Right lobe of liver (tissue), 6 donors: ENCODE measurements at places on chromosomes 3 and 15.

DNA sequence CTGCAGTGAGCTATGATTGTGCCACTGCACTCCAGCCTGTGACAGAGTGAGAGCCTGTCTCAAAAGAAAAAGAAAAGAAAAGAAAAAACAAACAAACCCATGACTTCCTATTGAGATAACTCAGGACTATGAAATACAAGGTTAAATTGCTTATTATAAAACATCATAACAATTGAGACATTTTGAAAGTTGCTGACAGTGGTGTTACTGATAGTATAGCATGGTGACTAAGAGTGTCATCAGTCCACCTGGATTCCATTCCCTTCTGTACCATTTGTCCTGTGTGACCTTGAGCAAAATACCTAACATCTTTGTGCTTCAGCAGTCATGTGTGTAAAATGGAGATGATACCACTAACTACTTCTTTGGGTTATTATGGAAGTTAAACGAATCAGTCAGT, 49.1 kb downstream of the ARHGEF26 start:
- no peak for DNase-seq

- DNase-seq: no peak
Measured at GRCh38 chr3:192409201-192409837, 318.0 kb downstream of the FGF12 start.

DNA sequence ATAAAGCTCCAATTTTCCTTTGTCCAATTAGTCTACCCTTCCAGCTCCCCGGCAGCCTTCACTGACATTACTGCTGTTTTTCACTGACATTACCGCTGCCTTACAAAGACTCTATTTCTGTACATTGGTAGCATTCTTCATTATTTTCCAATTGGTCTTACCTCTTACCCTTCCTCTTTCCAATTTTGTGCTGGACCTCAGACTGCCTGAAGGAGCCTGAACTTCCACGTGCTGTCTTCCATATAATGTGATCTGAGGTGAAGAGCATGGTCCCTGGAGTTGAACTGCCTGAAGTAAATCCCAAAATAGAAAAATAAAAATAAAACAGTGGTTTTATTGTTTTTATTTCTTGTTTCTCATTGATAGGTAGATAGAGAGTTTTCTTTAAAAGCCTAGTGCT, 9.2 kb upstream of the TNIK start:
- no peak for DNase-seq

- DNase-seq: no peak
Measured at GRCh38 chr15:96276438-96277210, 53.9 kb upstream of the NR2F2 start.

- DNase-seq: peak; percentile 67
Measured at GRCh38 chr15:68210821-68211655, 5.9 kb upstream of the CALML4 start.

DNA sequence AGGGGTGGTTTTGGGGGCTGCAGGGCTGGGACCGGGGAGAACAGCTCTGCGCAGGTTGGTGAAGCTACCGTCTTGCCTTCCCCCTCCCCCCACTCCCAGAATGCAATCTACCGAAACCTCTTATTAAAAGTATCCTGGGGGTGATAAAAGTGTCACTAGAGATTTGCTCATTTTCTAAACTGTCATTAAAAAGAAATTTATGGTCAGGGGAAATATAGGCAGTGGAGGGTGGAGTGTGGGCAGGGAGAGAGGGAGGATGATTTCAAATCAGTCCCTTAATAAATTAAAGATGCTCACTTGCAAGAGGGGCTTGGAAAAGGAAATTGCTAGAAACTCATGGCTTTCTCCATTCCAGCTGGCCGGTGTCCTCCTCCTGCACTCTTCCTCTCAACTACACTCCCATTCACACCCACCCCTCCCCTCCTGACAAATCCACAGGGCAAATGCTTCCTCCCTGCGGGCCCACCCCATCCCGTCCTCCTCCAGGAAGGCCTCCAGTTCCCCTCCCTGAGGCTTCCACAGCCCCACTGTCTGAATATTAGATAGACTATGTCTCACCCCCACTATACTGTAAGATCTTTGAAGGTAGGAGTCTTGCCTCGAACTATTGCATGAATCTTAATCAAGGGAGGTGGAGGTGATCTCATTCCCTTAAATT, 83.9 kb downstream of the TLE3 start:
- peak; percentile 16 for DNase-seq

DNA sequence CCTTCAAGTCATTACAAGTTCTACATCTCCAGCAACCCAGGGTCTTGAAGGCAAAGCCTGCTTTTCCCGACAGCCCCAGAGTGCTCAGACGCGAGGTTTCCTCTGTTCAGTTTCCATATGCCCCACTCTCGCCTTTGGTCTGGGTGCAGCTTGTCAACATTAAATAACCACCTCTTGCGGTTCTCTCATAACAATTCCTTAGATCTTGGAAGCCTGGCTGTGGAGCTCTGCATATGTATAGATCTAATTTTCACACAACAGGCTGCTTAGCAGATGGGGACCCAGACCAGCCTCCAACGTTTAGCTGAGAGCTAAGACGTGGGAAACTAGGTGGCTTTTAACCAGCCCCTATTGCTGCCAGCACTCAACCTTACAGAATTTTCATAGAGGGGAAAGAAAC, 295.5 kb downstream of the RPLP1 start:
- DNase-seq: no peak

DNA sequence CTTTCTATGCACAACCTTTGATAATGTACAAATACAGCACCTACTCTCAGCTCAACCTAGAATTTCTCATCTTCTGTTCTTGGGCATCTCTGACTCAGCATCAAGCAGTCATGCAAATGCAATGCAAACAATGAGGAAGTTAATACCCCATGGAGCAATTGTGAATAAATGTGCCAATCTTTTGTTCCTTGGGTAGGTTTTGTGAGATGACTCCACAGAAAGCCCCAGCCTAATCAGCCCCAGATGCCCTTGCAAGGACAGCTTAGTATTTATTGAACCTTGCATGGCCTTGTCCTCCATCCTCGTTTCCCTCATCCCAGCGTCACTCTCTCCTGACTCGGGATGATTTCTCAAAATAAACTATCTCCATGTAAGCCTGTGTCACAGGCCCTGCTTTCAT, 494.7 kb upstream of the NECTIN3 start:
- DNase-seq: no peak

DNA sequence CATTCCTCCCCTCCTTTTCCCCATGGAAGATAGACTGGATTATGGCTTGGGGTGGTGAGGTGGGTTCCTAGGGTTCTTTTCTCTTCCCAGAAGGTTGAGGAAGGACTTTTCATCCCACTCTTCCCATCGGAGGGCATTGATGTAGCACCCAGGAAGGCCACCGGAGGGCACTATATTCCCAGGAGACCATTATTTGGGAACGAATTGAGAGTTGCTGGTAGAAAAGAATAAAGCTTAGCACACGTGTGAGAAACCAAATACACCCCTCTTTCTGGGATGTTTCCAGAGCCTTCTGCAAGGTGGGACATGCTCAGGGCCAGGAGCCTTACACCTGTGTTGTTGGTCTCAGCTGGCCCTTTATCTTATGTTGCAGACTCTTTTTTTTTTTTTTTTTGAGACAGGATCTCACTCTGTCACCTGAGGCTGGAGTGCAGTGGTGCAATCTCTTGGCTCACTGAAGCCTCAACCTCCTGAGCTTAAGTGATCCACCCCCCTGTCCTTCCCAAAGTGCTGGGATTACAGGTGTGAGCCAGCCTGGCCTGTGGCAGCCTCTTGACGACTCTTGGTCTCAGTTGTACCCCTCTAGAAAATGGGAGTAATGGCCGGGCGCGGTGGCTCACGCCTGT, 6.3 kb upstream of the CDC25A start:
- DNase-seq: no peak

GRCh38 chr3:142444343-142444742, 3.5 kb downstream of the XRN1 start:
- DNase-seq: no peak

GRCh38 chr15:93265111-93265556, 176.1 kb upstream of the RGMA start:
- no peak for DNase-seq

GRCh38 chr15:83970295-83970890, 265.2 kb upstream of the GOLGA6L4 start:
- DNase-seq: no peak

GRCh38 chr3:5423523-5423922, 236.0 kb downstream of the EDEM1 start:
- no peak for DNase-seq

GRCh38 chr3:111333642-111334041, 208.4 kb upstream of the CD96 start:
- no peak for DNase-seq

GRCh38 chr15:82536409-82537350, 3.6 kb downstream of the RPS17 start:
- peak; percentile 31 for DNase-seq

DNA sequence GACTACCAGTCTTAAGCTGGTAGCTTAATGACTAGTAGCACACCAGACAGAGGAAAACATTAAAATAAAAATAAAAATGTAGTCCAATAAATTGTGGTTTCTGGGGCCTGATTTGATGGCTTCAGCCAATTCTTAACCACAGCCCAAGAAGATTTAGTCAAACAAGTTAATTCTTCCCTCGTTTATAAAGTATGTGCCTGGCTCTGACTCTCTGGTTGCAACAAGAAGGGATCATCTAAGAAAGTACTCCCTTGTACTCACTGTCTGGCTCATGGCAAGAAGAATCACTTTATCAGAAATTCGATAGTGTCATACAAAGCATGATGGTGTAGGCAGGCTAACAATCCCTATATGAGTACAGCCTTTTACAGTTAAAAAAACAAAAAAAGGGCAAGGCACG, 141.9 kb downstream of the P3H2 start:
- DNase-seq: no peak

- DNase-seq: peak; percentile 61
Measured at GRCh38 chr15:70269991-70270751, 172.5 kb upstream of the TLE3 start.

DNA sequence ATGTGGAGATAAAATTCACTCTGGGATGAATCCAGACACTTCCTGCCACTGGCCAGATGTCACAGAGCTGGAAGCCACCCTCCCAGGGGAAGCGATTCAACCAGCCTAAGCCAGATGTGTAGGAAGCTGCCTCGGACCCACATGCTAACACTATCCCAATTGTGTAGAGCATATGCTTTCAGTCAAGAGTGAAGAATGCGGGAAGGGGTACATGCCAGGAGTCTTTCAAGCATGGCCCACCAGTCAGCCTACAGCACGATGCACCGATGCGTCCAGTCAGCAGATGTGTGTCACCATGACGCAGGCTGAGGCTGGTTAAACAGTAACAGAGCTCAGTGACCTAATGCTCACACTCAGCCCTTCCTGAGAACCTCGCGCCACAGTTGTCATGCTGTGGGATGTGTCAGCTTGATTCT, 38.8 kb upstream of the BNC1 start:
- no peak for DNase-seq

GRCh38 chr3:126345641-126346460, 11.4 kb downstream of the KLF15 start:
- peak; percentile 57 for DNase-seq

GRCh38 chr15:73143763-73144155, 91.5 kb downstream of the NEO1 start:
- no peak for DNase-seq

DNA sequence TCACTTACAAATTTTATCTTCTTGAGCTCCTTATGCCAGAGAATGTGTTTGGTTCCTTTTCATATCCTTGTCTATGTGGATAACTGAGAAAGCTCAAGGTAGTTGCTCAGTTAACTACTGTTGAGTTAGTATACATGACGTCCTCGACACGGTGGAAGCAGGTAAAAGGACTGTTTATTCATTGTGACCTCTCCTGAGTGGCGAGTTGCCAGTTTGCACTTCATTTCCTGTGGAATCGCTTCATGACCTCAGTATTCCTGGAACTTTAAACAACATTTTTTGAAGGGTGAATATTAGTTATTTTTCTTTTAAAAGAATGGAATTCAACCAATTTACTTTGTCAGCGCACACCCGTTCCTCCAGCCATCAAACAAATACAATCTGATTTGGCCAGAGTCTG, 1.2 kb upstream of the TPRG1 start:
- peak; percentile 52 for DNase-seq

DNA sequence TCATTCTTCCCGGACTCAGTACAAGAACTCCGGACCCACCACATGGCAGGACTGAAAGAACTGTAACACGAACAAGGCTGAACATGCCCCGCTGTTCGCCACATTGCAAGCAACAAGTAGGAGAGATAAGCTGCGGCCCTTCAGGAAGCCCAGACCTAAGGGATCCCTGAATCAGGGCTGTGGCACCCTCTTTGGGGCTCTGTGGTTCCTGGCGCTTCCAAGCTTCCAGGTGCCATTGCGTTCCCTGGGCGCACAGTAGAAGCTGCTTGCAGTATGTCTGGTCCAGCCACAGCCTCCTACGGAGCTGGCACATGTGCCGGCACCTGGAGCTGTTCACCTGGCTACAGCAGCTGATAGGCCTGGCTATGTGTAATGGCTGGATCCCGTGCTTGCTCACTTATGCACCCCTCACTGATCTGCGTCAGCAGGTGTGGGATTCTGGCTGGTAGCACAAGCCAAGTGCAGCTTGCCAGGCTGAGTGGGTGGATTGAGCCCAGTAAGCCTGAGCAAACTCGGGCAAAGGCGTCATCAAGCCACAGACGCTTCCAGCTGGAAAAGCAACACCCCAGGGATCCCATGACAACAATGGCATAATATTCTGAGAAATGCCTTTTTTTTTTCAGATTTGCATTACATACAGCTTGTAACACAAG, 748.6 kb upstream of the GBE1 start:
- no peak for DNase-seq

GRCh38 chr3:61532739-61533500, 28.5 kb upstream of the PTPRG start:
- DNase-seq: no peak

GRCh38 chr15:58501006-58501405, 69.2 kb downstream of the LIPC start:
- no peak for DNase-seq

DNA sequence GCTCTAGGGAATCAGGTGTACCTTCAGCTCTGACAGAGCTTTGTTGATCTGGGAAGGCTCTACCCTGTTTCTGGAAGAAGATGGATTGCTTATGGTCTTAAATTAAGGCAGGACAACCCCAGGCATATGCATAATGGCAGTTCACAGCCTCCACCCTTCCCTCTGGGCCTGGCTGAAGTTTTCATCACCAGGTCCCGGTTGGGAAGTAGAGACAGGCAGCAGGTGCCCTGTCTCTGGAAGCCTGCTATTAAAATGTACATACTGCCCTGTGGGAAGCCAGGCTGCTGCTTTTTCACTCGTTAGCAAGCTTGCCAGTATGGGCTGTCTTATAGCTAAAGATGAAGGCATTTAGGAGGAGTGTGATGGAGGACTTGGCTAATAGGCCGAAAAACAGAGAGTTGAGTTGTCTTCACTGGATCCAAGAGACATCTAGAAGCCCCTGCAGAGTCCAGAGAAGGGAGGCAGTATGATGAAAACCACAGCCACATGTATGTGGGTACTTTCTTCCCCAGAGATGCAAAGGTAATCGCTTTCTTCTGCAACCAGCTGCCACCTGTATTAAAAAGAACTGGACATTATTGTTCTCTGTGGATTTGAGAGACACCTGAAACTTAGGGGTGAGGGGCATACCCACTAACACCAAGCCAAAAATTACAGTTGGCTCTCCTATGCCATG, 34.4 kb downstream of the ABHD2 start:
- DNase-seq: no peak
